ENCODE measurements at places on chromosomes 6 and 20.

GRCh38 chr6:148203281-148203925 is 139.2 kb upstream of the SASH1 start:
- H3K36me3 ChIP-seq = peaks cover 2% of the 10 kb centered on the region
- peak overlapping the region; percentile 43 for H3K4me3 ChIP-seq
- peaks cover 81% of the 10 kb centered on the region for H3K27me3 ChIP-seq
- H3K27ac ChIP-seq = peak overlapping the region; percentile 78

DNA sequence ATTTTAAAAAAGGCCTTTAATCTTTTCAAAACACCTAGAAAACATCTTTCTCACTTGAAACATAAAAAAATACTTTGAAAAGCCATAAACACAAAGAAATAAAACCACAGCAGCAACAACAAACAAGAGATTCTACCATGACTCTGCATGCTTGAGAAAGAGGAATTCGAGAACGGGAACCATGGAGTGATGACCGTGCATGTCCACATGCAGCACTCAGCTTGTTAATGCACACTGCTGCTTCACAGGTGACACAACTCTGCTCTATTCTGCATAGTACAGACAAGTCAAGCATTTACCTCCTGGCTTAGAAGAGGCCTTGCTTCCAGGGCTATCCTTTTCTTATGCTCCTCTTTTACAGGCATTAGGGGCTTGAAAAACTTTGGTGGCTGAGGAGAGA is 64.9 kb upstream of the NUP153 start:
- no peak overlapping the region for H3K4me3 ChIP-seq
- H3K4me1 ChIP-seq = no peaks in the 10 kb centered on the region
- DNase-seq = no peak
- H3K27ac ChIP-seq = no peak overlapping the region
- peaks cover 20% of the 10 kb centered on the region for H3K27me3 ChIP-seq

DNA sequence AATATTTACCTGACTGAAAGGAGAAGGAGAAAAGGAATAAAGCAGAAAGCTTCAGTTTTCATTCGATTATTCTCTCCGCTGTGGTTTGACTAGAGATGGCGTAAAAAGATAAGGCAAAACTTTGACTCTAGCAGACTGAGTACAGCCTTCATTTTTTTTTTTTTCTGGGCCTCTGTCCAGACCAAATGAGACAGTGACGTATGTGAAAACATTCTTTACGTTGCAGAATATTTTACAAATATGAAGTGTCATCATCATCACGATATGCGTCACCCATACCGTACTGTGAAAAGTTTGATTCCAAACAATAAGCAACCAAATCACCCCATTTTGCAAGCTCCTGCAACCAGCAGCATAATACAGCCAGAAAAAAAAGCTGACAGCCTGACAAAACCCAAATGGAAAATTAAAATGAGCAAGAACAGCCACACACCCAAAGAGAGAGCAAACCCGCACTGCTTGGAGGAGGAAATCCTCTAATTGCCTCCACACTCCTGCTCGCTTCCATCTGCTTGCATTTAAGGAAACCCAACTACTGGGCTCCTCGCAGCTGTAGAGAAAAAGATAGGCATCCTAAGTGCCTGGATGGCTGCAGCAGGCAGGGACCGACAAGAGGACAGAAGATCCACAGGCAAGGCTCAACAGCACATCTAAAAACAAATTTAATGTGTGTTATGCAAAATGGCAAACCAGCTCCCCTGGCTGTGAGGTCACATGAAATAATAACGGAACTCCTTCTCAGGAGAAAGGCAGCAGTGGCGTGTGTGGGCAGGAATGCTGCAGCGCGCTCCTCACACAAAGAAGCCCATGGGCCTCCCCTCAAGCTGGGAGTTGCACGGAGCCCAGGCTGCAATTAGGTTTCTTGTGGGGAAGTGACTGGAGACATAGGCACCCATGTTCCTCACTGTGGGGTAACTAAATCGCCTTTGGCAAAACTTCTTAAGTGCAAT is 113.1 kb downstream of the FYN start:
- peak; percentile 43 for DNase-seq
- no peaks in the 10 kb centered on the region for H3K27me3 ChIP-seq
- peaks cover 78% of the 10 kb centered on the region for H3K4me1 ChIP-seq
- H3K36me3 ChIP-seq = peaks cover 11% of the 10 kb centered on the region
- peak overlapping the region; percentile 84 for H3K4me3 ChIP-seq

DNA sequence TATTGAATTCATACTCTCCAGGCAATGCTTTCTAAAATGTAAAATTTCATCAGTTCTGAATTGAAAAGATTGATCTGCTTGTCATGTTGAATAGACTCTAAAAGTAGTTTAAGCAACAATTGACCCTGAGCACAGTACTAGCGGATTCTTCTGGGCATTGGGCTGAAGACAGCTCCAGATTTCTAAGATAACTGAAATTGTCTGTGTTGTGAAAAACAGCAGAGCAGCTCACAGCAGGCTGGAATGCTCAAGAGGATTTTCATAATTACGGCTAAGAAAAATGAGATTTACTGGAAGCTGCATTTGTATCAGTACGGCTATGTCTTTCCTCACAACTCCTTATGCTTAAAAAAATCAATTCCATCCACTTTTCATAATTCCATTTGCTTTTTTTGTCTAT is 373.7 kb downstream of the HACE1 start:
- no peaks in the 10 kb centered on the region for H3K4me1 ChIP-seq
- no peak for DNase-seq
- no peaks in the 10 kb centered on the region for H3K36me3 ChIP-seq
- H3K4me3 ChIP-seq = no peak overlapping the region
- H3K27ac ChIP-seq = no peak overlapping the region
- H3K27me3 ChIP-seq = no peaks in the 10 kb centered on the region

GRCh38 chr6:101125380-101125971 is 244.3 kb upstream of the ASCC3 start:
- H3K4me1 ChIP-seq = no peaks in the 10 kb centered on the region
- DNase-seq = no peak
- H3K27me3 ChIP-seq = no peaks in the 10 kb centered on the region

GRCh38 chr6:141989706-141989959 is 143.1 kb upstream of the GJE1 start:
- no peaks in the 10 kb centered on the region for H3K36me3 ChIP-seq
- H3K27me3 ChIP-seq = peaks cover 2% of the 10 kb centered on the region
- no peak overlapping the region for H3K27ac ChIP-seq
- DNase-seq = no peak
- no peaks in the 10 kb centered on the region for H3K4me1 ChIP-seq
- H3K4me3 ChIP-seq = no peak overlapping the region
